ENCODE measurements at places on chromosomes 7 and 10.

GRCh38 chr10:78214955-78215354 lies 181.3 kb downstream of the RPS24 start:
- DNase-seq: no peak

GRCh38 chr7:117825132-117825531 lies 48.1 kb downstream of the CTTNBP2 start:
- DNase-seq: no peak

DNA sequence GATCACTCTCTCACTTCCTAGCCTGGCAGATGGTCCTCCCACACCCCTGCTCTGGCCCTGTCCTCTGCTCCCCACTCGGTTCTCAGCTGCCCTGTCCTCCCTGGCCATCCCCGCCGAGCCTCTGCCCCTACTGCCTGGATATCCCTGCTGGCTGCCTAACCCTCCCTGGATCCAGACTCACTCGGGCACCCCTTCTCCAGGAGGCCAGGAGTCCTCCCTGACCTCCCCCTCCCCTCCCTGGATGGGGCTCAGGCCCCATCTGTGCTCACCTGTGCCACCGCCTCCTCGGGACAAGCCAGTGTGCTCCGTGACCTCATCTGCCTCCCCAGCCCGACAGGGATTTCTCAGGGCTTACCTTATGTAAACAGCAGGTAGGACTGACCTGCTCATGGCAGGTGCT lies 406.1 kb downstream of the TCERG1L start:
- DNase-seq: no peak

DNA sequence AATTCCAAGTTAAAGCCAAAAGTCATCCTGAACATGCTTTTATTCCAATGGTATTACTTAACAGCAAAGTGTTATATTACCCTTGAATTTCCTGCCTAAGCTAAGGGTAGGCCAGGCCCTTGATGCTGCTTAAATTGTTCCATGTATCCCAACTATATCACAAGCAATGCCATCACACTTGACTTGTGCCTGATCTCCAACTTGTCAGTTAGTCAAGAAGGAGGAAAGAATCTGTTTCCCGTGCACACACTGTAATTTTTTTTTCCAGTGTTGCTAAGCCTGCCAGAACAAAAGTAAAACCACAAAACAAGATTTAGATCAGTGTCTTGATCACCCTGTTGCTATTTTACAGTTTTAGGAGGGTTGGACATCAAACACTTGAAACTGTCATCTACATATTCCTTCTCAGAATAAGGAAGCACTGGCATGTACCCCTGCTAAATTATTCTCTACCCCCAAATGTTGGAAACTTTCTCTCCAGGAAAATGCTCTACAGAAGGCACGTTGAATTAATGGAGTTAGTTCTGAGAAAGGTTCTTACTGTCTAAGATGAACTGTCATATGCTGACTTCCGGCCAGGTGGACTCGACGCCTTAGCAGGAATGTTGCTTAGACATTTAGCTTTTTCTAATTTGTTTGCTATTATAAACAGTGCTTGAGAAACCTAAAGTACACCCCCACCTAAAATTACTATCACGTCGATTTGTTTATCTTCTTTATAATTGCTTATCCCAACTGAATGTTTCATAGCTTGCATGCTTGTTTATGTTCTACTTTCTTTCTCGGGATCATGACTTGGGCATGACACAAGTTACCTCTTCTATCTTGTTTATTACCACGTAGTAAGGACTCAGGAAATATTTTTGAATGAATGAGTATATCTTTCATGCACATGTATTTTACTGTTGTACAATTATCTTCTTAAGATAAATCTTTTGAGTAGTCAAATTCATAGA lies 105.5 kb upstream of the ZNF438 start:
- DNase-seq: no peak

DNA sequence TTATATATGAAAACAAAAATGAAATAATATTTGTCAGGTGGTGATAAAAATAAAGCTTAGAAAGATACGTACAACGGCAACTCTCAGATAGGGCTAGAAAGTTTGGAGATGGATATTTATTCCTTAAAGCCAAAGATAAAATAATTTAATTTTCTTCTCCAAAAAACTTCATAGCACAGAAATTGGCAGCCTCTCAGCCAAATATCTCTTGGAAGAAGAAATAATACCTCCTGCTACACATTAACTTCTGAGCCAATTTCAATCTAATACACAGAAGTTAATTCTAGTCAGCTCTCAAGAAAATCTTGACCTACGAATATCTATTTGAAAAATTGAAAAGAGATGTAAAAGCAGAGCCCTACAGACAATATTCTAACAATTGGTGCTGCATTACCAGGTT lies 122.4 kb downstream of the TES start:
- DNase-seq: no peak

DNA sequence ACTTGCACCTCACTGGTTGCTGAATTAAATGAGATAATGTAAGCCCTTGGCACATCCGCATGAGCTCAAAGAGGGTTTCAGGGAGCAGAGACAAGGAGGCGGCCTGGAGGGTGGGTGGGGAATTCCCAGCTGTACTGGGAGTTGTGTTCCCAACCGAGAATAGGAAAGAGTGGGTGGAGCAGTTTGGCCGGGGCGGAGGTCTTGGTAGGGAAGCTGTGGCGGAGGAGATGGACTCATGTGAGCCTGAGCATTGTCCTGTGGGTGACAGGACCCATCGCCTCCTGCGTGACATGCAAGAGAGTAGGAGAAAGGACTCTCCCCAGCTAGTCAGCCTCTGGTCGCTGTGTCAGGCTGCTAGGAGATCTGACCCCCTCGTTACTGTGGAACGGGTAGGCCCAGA lies 41.0 kb upstream of the SAMD8 start:
- DNase-seq: no peak

- DNase-seq: peak; percentile 24
These were observed 209.1 kb downstream of the TRIL start for GRCh38 chr7:28748933-28749584.

DNA sequence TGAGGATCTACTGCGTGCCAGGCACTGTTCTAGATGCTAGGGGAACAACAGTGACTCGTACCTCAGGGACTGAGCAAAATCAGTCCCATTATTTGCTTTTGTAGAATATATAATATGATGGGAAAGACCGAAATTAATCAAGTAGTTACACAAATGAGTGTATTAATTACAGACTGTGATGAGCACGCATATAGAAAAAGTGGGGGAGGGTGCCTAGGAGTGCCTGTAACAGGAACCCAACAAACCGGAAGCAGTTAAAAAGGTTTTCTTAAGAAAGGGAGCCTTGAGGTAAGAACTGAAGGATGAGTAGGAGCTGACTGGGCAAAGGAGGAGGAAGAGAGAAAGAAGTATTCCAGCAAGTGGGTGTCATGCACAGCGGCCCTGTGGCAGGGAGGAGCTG lies 28.2 kb upstream of the IL6 start:
- no peak for DNase-seq
